KG1 (cell line): ENCODE measurements at places on chromosomes 3 and 15.
A peak's percentile ranks its signal among the peaks of the same experiment; 100 is the strongest.

GRCh38 chr3:148882288-148882687, 17.2 kb downstream of the CPA3 start:
- DNase-seq, result no peak

- no peak for DNase-seq
Measured at GRCh38 chr15:28113394-28114113, 14.4 kb upstream of the OCA2 start.

DNA sequence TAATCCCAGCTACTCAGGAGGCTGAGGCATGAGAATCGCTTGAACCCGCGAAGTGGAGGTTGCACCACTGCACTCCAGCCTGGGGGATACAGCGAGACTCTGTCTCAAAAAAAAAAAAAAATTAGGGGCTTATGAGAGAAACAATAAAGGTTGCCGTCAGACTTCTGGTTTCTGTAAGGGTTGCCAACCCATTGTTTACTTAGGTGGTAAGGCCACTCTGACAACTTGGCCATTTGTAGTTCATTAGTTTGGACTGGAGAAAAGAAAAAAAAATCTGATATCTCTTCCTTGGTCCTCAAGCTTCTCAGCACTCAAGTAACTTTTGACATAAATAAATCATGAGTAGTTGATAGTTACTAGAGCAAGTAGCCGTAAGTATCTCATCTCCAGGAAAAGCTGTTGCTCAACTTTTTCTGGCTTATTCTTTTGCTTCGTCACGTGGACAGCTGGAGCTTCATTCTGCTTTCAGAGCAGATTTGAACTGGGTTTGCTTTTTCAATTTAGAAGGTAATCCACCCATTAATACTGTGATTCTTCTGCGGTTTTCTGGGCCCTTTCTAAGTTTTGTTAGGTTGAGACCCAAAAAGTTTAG, 9.4 kb downstream of the SNX1 start:
- no peak for DNase-seq

DNA sequence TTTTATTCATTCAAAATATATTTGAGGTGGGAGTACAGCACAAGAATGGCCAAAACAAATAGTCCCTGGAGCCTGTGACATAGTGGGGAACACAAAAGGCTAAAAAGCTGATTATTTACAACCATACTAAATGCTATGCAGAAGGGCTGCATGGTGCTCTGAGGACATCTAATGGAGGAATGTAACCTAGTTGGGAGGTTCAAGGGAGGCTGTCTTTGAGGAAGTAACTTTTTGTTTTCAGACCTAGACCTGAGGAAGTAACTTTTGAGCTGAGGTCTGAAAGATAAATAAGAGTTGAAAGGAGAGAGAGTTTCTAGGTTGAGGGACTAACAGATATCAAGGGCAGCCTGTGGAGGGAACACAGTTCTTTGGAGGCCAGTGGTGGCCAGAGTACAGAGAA, 34.8 kb upstream of the RASA2 start:
- DNase-seq, result peak; percentile 32

GRCh38 chr3:97815149-97815917, 6.5 kb upstream of the CRYBG3 start:
- DNase-seq, result no peak

DNA sequence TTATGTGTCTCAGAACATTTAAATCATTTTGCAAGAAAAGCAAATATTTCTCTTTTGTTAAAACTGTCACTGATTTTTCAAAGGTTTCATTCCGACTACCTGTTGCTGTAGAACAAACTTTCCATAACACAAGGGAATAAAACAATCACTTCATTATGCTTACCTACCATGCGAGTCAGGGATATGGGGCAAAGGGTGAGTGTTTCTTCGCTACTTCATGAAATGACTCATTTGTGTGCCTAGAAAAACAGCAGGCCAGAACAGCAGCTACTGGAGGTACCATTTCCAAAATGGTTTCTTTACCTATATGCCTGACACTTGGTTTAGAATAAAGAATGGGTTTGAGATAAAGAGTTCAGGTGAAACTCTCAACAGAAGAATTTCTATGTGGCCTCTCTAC, 712.5 kb downstream of the PLOD2 start:
- DNase-seq, result no peak

DNA sequence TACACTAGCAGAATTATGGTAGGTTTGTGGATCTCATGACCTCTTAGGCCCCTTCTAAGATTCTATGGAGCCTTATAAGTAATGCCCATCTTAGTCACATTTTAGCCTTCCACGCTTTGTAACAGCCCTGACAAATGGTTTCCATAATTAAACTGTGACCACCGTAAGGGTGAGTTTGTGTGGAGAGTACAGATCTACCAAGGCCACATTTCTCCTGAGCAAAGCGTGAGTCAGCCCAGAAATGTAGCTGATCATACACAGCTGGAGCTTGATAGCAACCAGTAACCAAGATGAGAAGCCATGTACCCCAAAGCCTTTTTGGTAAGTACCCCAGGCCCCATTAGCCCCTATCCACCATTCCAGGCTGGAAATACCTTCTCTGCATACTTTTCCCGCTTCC, 31.7 kb downstream of the CHAC1 start:
- DNase-seq, result no peak

- no peak for DNase-seq
Measured at GRCh38 chr3:69791919-69792399, 52.7 kb downstream of the MITF start.

DNA sequence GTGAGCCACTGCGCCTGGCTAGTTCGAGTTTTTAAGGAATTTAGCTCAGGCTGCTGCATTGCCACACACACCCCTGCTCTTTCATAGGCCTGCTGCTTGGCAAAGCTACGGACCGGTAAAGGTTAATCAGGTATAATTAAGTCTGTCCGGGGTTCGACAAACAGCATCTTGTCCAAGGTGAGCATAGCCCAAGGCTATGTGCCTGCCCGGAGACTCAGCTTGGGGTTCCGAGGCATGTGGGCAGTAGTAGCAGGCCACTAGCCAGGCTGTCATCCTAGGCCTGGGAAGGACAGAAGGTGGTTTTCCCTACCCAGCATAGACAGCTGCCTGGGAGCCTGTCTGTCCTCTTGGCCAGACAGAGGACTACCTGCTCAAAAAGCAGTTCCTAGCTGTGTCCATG, 6.6 kb downstream of the P4HTM start:
- DNase-seq, result no peak

- DNase-seq, result no peak
Measured at GRCh38 chr3:184082034-184082433, 14.8 kb upstream of the HTR3E start.

DNA sequence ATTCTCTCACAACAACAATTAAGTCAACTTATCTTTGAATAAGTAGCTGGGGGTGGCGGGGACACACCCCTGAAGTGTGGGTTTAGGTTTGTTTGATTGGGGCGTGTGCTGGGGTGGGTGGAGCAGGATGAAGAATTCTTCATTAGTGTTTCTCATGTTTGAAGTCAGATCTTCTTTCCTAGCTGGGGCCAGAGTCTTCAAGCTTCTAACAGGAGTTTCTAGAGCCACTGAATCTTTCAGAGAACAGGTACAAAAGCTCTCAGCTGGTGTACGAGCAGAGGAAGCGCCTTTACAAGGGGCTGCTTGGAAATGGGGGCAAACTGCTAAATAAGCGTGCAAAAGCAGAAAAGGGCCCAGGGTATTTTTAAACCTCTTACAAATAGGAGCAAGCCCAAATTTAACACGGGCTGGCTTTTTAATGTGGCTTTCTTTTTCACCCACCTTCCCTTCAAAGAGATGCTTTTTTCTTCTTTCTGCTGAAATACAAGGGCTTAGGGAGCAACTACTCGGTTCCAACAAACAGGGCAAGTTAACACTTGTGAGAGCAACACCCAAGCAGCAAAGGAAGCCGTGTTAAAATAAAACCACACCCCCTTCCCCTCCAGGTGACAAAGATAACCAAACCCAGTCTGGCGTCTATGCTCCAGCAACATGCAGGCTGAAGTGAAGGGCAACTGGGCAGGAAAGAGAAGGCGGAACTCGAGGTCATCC, 86.9 kb upstream of the RASGRP1 start:
- DNase-seq, result no peak

- DNase-seq, result no peak
Measured at GRCh38 chr3:94015025-94015424, 13.4 kb downstream of the STX19 start.

- no peak for DNase-seq
Measured at GRCh38 chr15:73892446-73893226, 19.3 kb downstream of the TBC1D21 start.

DNA sequence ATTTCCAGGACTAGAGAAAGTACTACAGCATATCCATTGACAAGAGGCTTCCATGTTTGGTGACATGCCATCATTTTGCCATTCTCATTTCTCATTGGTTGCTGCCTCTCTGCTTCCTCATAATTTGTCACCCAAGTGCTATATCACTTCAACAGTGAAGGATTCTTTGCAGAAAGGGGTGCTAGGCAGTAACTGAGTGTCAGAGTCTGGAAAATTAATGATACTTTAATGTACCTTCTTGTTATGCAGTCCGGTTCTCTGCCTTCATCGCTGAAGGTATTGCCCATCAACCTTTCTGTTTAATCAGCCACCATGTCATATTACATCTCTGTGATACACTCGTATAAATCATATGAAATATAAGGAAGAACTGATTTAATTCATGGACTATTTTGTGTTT, 550.3 kb downstream of the ROBO2 start:
- DNase-seq, result no peak
